ENCODE measurements at places on chromosomes 12 and 14.

- no peak for DNase-seq
Measured at GRCh38 chr12:110739488-110739887, 3.2 kb downstream of the PPP1CC start.

GRCh38 chr12:117919479-117919878 lies 49.3 kb downstream of the KSR2 start:
- DNase-seq, result no peak

DNA sequence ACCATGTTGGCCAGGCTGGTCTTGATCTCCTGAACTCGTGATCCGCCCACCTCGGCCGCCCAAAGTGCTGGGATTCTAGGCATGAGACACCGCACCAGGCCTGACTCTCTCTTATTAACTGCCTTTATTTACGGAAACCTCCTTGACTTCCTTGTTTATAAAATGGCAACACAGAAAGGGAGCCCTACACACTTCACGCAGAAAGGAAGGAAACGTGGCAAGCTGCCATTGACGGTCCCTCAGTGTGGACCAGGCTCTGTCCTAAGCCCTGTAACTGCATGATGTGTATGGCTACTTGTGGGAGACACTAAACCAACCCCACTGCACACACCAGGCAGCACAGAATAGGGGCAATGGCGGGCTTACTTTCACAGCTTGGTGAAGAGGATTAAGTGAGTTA lies 11.7 kb downstream of the CINP start:
- DNase-seq, result no peak

DNA sequence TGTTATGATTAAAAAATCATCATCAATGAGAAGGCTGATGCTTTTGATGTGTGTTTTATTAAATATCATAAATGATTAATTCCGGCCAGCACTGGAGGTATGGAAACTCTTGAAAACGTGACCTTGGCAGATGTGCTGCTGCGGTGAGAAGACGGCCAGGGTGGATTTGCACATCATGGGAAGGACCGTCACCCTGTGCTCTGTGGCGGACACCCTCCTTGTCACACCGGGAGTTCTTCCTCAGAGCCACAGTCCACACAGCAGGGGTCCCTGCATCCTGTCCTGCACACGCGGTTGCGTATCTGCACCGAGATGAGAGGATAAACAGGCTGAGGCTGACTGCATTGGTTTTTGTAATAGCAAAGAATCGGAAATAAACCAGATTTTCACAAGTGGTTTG lies 33.5 kb downstream of the FZD10 start:
- no peak for DNase-seq

DNA sequence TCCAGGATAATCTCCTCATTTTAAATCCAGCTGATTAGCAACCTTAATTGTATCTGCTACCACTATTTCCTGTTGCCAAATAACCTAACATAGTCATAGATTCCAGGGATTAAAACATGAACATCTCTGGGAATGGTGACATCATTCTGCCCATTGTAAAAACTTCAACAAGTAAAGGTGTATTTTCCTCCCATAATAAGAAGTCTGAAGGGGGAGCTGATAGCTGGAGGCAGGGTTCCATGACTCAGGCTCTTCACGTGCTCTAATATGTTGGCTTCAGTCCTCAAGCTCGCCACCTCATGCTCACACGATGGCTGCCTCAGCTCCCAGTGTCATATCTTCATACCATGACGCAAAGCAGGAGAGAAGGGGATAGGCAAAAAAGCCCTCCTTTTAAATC lies 172.0 kb upstream of the VASH1 start:
- DNase-seq, result no peak
